CD4-positive, alpha-beta T cell treated with Interleukin-17A for 4 hours (primary cell): ENCODE measurements at places on chromosomes 5 and 9.

DNA sequence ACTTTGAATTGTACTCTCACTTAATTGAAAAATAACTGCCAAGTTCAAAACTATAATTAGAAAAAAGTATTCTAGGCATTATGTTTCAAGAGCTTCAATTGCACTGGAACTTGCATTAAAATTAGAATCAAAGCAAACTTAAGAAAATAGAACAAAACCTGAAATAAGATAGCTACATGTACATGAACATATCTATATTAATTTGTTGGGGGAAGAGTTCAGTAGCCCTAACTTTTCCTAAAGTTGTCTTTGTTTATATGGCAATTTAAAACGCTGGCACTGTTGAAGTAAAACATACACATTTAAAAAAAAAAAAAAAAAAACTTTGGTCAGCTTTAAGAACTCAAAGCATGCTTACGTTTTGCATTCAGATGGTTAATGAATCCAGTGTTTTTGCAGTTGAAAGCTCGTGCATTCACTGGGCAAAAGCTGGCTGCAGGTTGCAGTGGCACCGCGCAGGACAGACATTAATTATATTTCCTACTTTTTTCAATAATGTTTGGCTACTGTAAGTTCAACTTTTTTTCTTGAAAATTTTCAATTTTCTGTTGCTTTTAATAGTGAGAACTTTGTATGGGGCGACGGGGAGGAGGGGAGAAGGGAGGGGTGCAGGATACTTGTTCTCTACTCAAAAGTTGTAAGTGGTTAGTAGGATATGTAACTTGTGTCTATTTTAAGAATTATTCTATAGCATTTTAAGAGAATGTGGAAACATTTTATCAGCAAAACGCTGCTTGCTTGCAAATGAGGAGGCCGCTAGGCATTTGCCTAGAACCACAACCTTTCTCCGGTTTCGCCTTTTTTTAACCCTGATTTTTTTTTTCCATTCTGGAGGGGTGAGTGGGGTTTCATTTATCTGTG is 3.9 kb downstream of the NR2F1 start:
- DNase-seq: no peak

GRCh38 chr5:27474395-27474794 is 436.0 kb upstream of the CDH9 start:
- DNase-seq: no peak

GRCh38 chr5:177365845-177366527 is 8.3 kb downstream of the RGS14 start:
- no peak for DNase-seq

DNA sequence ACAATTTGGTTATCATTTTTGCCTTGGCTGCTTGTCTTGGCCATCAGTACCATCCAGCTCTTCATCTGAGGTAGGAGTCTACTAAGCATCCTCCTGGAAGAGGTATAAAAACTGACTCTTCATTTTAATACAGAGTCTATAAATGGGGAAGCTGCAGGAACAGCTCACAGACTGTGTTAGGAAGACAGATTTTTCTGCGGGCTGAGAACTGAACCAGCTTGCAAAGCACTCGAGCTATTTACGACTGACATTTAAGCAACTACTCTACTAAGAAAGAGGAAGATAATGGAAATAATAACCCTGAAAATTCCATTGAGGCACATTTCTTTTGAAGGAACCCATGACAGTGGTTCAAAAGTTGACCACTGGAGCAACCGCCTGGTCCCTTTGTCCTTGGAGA is 314.5 kb upstream of the RFX3 start:
- DNase-seq: no peak

DNA sequence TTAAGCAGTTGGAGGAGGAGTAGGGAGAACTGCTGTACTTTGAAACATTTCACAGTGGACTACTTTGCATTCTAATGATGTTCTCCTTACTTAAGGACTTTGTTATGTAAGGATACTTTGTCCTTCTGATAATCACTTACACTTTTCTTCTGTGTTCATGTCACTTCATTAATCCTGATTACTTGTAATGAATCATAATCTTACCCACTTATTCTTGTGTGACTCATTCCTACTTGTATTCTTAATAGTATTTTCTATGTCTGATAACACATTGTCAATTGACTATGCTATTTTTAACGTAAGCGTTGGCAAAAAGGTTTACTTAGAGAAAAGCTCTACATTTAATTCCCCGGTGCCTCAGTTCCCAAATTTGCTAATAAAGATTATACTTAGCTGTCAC is 63.8 kb downstream of the GHR start:
- no peak for DNase-seq
